AG09309 (cell line): ENCODE measurements at places on chromosomes 6 and 20.

GRCh38 chr6:101509536-101509935 is 116.0 kb downstream of the GRIK2 start:
- no peak for DNase-seq

- no peak for DNase-seq
These were observed 49.3 kb downstream of the SLC17A5 start for GRCh38 chr6:73604461-73604860.

DNA sequence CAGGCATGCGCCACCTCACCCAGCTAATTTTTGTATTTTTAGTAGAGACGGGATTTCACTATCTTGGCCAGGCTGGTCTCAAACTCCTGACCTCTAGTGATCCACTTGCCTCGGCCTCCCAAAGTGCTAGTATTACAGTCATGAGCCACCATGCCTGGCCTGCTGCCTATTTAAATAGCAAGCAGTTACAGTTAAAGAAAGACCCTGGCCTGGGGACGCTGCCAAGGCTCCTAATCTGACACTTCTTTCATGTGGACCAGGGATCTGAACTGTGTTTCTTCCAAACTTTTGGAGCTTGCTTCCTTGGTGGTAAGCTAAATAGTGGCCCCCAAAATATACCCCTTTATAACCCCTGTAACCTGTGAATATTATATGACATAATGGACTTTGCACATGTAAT is 15.3 kb downstream of the PPARD start:
- no peak for DNase-seq

DNA sequence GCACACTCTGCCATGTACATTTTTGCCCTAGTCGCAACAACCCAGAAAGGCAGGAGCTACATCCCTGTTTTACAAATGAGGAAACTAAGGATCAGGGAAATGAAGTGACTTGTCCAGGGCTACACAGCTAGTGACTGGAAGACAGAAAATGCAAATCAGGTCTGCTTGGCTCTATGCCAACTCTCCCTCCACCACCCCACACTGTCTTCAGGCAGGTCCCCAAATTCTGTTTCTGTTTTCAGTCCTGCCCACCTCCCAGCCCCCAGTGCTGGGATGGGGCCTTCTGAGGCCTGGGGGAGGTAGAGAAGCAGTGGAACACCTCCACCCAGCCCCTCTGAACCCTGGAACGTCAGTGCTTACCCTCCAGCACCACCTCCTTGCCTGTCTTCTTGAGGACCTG is 5.1 kb downstream of the SNTA1 start:
- no peak for DNase-seq

DNA sequence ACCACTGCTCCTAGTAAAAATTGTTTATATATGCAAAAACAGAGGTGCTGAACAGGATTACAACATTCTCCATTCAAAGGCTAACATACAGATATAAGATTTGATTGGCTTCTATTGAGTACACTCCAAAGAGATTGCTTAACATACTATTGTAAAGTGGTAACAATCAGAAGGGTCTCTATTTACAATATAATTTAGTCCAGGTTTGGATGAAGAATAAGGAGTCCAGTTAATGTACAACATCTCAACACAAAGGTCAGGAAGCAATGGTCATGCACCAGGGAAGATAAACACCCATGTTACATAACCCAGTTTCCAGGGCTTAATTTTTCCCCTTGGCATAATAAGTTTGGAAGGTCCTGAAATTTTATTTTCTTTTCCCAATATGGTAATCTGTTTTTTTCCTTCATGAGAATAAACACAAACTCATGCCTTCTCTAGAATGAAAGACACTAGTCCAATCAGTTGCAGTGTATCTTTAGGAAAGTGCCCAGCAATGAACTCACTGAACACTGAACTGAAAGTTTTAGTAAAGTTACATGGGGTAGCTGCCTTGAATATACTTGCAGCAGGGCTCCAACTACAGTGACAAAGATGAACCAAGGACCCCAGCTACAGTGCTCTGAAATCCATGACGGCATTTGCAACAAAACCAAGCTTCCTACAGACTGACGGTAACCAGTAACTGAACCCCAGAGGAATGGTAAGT is 255.3 kb upstream of the GJE1 start:
- no peak for DNase-seq

DNA sequence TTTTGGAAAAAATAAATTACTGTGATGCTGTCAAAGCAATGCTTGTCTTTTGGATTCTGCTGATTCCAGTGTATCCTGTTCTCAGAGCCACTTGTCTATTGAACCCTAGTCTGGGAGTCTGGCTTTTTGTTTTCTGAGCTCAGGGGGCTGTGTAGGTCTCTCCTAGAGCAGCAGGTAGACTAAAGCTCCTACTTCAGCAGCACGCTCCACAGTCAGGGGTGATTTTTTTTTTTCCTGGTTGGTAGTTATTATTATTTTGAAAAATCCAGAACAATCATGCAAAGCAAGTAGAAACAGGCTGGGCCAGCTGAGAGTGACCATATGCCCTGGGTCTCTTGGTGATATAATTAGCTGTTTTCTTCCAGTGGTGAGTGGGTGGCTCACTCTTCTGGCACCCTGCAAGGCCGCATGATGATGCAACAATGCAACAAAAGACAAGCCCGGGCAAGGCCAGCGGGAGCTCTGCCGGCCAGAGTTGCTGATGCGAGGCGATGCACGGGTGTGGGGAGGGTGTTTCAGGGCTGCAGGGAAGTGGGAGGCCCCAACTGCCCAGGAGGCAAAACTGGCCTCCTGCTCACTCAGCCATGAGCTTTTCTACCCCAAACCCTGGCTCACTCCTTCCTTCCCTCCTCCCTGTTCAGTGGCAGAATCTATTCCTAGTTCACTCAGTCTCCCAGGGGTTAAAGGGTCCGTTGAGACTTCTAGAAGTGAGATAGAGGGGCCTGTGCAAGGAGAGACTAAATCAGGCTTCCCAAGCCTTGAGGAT is 11.5 kb upstream of the CDKN1A start:
- DNase-seq = peak; percentile 90

GRCh38 chr6:136072691-136073090 is 177.4 kb downstream of the MTFR2 start:
- no peak for DNase-seq

DNA sequence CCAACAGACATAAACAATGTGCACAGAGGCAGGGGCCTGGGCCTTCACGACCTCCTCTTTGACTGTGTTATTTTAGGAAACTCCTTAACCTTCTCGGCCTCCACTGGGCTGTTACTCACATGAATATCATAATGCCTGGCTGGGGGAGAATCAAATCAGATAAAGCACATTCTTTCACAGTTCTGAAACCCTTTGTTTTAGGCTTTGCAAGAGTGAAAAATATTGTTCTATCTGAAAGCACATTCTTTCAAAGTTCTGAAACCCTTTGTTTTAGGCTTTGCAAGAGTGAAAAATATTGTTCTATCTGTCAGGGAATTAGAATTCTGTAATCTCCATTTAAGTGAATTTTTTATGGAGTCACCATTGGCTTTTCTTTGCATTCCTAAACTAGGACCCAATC is 50.7 kb upstream of the SYNDIG1 start:
- DNase-seq = no peak

GRCh38 chr20:2692036-2692885 is at the start of gene EBF4:
Gene EBF4, plus strand, starts transcription at chr20:2692780. Its CDS starts 866 bp downstream, at chr20:2693646.
- no peak for DNase-seq

- peak; percentile 34 for DNase-seq
These were observed 166.4 kb downstream of the ADAT2 start for GRCh38 chr6:143283887-143284645.

DNA sequence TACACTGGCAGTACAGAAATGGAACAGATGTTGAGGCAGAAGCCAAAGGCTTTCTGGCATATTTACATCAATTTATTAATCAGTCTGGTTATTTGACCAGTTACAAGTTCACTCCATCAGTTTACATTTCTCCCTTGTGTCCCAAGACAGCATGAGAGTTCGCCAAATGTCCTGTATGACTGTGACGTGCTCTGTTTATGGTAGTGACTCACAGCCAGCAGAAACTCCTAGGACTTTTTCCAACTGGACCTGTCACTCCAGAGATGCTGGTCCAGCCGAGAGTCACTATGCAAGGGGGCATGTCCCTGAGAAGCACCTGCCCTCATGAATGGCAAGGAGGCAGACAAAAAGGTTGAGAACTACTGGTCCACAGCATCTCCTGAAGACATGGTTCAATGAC is 160.0 kb downstream of the LRFN2 start:
- DNase-seq = no peak

DNA sequence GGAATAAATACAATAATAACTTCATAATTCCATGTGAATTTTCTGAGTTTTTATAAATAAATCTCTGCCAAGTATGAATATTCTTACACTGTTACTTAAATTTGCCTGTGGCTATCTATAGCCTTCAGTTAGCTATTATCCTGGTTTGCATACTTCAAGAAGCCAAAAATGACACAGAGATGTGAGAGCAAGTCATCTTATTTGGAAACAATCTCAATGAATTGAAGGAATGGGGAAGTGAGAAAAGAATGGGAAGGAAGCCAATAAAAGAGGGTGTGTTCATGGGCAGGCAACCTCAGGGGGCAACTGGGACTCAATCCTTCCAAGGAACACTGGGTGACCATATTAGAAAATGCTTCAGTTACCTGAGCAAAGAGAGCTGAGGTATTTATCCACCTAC is 9.9 kb downstream of the HAO1 start:
- no peak for DNase-seq

DNA sequence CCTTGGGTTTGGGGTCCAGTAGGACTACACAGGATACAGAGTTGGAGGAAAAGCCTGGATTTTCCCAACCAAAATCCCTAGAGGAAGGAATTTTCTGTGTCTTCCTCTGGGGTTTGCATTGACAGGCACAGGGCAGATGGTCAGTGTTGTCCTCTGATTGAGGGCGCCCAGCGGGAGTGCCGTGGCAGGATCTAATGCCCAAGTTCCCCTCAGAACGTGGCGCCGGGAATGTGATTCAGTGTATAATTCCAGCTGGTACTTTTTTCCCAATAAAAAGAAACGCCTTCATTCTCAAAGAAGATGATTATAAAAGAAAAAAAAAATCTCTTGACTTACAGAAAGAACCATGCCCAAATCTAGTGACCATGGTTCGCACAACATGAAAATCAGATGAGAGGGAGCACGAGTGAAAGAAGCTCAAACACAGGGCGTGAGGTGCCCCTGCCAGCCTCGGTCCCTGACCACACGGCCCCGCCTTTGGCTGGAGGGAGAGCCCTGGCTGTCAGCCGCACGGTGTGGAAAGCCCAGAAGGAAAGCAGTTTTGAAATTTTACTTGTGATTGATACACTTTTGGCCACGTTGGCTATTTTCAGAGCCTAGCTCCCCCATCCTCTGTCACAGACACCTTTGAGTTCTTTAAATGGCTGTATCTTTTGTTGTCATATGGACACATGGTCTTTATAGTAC is 31.6 kb downstream of the VEGFA start:
- no peak for DNase-seq

- no peak for DNase-seq
These were observed 185.6 kb upstream of the EPHA7 start for GRCh38 chr6:93604951-93605350.

DNA sequence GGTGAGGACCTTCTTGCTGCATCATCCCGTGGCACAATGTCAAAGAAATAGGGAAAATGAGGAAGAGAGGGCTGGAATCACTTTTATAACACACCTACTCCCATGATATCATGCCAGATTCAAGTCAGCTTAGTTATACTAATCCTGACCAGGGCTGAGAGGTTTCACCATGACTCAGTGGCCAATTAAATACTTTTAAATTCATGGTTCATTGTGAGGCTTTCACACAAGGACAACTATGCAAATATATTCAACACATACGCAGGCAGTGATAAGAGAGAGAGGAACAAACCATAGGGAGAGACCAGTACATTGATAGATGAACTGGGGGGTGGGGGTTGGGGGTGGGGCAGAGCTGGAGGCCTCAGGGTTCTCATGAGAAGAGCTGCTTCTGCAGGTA is 313.1 kb downstream of the LRFN2 start:
- DNase-seq = no peak

DNA sequence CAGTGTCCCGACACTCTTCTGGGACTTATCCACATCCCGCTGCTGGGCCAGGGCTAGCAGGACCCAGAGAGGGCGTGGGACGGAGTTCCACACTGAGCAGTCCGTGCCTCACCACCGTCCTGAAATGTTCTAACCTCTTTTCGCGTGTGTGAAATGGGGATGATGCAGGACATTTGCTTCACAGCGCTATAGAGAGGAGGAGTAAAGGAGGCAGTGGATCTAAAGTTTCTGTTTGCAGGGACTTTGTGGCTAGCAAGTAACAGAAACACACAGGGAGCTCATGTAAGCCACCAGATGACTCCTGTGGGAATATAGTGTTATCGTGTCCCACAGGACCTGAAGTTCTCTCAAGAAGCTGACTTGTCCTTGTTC is 634 bp downstream of the ITPA start:
- DNase-seq = no peak

DNA sequence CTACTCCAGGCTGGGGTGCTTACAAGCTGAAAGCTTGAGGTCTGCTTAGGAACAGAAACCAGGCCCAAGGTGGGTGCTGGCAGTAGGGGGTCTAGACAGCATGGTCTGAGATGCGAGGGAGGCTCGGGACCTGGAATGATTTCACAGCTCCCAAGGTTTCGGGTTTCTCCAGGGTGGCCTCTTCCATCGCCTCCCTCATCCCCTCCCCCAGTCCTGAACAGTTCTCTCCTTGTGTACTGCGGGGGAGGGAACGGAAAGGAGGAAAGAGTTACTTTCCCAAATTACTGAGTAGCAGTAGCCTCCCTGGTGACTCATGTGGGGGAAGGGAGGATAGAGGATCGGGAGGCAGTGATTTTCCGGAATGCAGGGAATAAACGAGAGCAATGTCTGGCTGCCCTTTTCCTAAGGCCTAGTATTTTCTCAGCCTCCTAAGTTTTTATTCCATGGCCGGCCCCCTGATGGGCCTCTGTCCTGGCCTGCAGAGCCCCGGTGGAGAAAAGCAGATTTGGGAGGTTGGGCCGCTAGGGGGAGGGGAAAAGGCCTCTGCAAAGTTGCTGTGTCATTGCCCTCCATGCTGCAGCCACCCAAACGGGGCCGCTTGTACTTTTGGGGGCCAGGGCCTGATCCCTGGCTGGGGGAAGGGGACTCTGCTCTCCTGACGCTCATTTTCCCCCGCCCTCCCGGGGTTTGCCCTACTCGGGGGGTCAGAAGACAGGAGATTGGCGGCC is 1.5 kb downstream of the BRD2 start:
- DNase-seq = peak; percentile 89

GRCh38 chr6:158938811-158939254 is 61.2 kb downstream of the RSPH3 start:
- no peak for DNase-seq

DNA sequence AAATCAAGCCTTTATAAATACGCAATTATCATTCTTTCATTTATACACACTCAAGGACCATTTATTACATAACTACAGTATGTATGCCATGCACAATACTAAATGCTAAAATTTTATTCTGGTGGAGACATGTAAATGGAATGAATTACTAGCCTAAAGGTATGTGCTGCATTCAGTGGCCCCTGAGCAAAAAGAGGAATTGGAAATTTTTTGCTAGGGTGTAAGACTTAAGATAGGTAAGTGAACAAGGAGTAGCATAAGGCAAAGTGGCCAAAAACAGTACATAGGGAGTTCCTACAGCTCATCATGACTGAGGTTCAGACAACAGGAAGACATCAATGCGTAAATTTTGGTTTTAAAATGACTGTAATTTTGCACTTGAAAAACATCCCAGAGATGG is 2.3 kb upstream of the MTFR2 start:
- no peak for DNase-seq

- no peak for DNase-seq
These were observed 6.2 kb downstream of the ITCH start for GRCh38 chr20:34369265-34369664.
